ENCODE measurements at places on chromosomes 11 and 22. TPM values are rescaled to one million over a fixed set of nuclear protein-coding genes. Genes with fewer than 3 reads are reported as not detected.
A peak's percentile ranks its signal among the peaks of the same experiment; 100 is the strongest.

Gene PLA2G3
- total RNA-seq, result not detected

Gene RPS6KA4
- 7.5 TPM for total RNA-seq

Gene OR5T2
- not detected for total RNA-seq

Gene SLC37A2
- 1.8 TPM for total RNA-seq

Gene AMPD3
- total RNA-seq, result 2.3 TPM

Gene OR51T1
- total RNA-seq, result not detected

Gene DCHS1
- total RNA-seq, result 62.2 TPM

GRCh38 chr11:36156817-36157519, 132.3 kb downstream of the COMMD9 start:
- DNase-seq, result no peak

DNA sequence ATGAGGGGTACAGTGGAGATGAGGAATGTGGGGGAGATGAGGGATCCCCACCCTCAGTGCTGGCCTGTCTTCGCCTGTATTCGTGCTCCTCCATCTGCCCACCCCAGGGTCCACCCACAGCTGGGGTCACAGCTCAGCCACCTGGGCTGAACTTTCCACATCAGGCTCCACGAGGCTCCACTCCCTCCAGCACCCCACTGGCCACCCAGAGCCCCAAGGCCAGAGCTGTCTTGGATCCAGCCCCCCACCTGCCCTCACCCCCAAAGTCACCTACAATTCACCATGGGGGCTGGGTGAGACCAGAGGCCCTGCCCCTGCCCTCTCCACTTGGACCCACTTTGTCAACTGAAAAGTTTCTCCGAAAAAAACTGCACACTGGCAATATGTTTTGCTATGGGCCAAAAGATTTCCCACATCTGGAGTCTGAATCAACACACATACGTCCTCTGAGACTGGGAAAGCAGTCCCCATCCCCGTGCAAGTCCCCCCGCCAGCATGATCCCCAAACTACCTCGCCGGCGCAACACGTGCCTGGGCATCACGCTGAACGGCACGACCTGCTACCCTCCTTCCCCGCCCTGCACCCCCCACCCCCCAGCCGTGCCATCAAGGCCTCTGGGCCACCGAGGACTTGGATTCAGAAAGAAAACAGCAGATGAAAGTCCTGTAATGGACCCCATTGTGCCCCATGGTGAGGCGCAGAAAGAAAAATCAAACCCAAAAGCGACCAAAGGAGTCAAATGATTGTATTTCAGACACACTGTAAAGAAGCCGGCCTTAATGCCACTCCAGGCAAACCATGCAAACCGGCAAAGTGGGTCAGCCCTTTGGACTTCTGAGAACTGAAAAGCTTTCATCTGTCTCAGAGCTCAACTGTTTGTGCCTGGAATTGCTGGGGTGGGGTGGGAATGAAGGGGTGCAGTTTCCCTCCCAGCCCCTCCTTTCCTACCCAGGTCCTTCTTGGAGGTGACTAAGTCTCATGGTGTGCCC, 16.5 kb upstream of the GAL start:
- no peak for DNase-seq

GRCh38 chr11:113505046-113505445, 29.8 kb upstream of the DRD2 start:
- DNase-seq, result no peak

DNA sequence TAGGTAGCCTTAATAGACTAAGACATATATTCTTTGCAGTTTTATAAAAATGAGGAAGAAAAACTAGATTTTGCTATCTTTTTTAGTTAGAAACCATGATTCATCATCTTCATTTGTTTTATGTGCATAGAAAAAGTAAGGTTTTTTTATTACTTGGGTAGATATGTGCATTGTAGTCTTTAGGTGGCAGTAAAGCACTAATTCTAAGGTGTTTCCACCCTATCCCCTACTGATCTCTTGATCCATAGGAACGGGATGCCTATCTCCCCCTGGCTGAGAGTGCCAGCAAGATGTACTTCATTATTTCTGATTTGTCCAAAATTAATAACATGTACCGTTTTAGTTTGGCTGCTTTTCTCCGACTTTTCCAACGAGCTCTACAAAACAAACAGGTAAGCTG, 148.1 kb downstream of the DYNC2H1 start:
- peak; percentile 1 for DNase-seq

GRCh38 chr11:77370217-77370616, 68.7 kb upstream of the GDPD4 start:
- DNase-seq, result no peak

DNA sequence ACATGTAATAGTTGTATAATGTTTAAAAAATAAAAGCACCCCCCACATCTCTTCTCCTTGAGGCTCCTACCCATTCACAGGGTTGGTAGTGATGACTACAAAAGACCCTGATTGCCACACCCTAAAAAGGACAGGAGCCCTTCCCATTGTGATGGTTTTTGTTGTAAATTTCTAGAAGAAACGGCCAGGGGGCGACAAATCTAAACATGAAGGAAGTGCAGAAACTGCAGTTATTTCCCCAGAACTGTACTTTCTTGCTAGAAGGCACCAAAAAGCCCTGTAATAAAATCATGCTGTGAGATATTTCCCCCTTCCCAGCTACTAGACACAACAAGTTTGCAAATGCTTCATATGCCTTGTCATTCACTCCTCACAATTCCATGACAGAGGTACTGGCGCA, 10.8 kb downstream of the PRR5L start:
- no peak for DNase-seq

DNA sequence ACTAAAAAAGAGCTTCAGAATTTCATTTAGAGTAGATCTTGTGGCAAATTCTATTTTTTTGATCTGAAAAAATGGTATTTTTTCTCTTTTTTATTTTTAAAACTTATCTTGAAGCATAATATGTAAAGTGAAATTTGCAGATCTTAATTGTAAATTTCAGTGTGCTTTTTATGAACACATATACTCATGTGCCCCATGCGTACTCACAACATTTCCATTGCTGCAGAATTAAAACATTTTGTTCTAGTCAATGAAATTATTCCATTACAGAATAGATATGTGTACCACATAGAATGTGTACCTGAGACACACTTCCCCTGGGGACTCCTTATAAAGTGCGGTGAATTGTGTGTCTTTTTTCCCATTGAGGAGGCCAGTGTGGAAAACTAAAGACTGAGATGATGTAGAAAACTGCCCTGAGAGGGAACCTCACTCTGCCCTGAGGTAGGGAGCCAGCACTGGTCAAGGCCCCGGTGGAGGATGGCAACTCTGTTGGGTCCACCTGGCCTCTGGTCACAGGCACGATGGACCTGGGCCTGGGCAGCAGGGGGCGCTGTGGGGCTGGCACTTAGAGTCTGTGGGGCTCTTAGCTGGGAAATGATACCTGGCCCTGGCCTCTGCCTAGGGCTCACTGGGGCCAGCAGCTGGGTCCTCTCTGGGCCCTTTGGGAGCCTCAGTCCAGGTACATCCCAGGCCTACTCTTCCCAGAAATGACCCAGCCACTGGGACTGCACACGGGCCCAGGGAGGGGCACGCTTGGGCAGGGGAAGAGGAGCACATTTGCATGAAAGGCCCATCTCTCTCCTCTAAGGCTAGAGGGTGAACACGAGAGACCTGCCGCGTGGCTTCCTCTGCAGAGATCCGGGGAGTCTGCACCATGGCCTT, 77.9 kb upstream of the TOP3B start:
- DNase-seq, result no peak

GRCh38 chr11:9901943-9902342, 238.1 kb downstream of the SWAP70 start:
- DNase-seq, result no peak

- DNase-seq, result no peak
Measured at GRCh38 chr11:92828556-92828955, 140.9 kb upstream of the MTNR1B start.

DNA sequence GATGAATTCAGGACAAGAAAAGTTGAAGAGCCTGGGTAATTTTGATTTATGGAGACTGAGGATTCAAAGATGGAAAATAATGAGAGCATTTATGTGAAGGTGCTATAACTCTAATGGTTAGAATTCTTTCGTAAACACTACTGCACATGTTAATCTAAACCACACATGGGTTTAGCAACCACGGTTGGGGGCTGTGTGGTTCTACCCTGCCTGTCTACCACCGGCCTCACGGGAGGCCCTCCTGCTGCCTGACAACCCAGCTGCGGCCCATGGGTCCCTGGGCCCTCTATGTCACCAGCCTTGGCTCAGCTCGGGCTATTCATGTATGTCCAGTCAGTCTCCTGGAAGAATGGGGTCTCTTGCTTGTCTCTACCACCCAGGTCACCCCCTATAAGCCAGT, 68.5 kb upstream of the ARFGAP3 start:
- DNase-seq, result no peak

DNA sequence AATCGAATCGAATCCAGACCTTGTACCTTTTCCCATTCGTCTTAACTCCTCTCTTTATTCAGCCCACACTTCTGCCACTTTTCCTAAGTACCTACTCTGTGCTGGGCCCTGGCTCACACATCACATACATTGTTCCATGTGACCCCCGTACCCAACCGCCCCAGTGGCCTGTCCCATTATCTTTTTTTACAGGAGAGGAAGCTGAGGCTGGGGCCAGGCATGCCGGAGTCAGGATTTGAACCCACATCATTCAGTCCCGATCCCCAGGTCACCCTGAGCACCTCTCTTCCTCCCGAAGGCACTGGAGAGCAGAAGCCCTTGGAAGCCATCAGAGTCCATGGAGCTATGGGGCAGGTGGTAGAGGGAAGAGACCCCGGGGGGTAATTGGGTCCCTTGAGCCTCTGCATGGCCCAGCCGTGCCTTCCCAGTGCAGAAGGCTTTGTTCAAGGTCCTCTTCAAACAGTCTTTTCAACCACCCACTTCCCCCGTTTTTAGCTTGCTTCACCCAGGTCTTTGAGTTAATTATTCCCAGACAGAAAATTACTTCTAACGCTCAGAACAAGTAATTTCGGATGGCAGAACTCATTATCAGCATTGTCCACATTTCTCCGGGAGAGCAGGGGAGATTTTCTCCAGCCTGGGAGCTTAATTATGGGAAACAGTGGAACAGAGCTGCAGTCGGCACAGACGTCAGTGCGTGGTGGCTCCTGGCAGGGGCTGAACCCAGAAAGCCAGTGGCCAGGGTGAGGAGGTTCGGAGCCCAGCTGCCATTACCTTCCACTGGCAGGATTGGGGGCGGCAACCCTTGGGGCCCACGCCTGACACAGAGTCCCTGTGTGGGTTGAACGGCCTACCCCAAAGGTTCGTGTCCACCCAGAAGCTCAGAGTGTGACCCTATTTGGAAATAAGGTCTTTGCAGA, 82.4 kb upstream of the RTL6 start:
- DNase-seq, result no peak

DNA sequence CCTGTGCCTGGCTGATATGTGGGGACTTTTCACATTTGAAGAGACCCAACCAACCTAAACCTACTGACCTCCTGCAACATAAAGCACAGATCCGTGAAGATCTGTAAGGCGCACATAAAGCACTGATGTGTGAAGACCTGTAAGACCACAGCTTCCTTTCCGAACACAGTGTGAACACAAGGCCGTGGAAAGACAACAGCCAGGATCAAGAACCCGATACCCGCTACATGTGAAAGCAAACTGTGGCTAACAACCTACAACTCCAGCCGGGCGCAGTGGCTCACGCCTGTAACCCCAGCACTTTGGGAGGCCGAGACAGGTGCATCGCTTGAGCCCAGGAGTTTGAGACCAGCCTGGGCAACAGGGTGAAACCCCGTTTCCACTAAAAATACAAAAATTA, 17.6 kb upstream of the PPFIA1 start:
- no peak for DNase-seq

GRCh38 chr11:122523846-122524805, 131.4 kb upstream of the UBASH3B start:
- peak; percentile 35 for DNase-seq
